ENCODE measurements at places on chromosomes 3 and 15.

DNA sequence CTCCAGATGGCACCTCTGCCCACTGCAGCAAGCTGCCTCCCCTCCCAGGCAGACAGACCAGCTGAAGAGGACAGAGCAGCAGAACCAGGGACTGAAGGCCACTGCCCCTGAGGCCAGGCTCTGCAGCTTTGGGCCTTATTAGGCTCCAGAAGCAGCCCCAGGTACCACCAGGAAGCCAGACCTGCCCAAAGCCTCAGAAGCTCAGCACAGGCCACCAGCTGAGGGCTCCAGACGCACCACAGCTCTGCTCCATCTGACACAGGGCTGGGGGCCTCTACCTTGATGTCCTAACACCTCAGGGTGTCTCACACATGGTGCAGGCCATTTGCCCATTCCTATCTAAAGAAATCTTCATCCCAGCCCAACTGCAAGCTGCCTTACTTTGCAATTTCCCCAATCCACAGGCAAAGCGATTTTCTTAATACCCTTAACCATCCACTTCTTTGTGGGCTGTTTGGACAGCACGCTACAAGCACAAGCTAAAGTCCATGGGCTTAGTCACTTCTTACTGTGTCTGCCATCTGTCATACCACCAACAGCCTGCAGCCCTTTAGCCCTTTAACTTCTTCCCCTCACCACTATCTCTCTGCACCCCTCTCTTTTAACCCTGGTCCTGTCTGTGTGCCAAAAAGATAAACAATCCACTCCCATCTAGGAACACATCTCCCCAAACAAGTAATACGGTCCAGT lies 112.1 kb downstream of the IQSEC1 start:
- no peak for DNase-seq

- no peak for DNase-seq
Observed at GRCh38 chr15:24878153-24878552, 76.6 kb upstream of the SNRPN start.

GRCh38 chr3:32432711-32433530 lies 41.3 kb downstream of the CMTM7 start:
- no peak for DNase-seq

DNA sequence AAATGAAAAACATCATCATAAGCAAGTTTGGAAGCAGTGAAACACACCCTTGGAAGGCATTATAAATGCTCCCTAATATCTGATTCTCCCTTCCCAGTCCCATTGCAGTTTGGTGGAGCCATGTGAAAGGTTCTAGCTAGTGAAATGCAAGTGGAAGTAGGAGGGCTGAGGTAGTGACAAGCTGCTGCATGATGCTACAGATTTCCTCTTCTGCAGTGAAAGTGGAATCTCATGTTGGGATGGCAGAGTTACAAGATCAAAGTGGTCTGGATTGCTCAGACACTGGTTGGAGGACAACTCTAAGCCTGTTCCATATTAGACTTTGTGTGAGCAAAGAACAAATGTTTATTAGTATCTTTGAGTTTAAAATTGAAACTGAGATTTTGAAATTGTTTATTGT lies 3.3 kb upstream of the PDCD6IP start:
- DNase-seq: no peak

- no peak for DNase-seq
Observed at GRCh38 chr15:95868970-95869369, 461.5 kb upstream of the NR2F2 start.

DNA sequence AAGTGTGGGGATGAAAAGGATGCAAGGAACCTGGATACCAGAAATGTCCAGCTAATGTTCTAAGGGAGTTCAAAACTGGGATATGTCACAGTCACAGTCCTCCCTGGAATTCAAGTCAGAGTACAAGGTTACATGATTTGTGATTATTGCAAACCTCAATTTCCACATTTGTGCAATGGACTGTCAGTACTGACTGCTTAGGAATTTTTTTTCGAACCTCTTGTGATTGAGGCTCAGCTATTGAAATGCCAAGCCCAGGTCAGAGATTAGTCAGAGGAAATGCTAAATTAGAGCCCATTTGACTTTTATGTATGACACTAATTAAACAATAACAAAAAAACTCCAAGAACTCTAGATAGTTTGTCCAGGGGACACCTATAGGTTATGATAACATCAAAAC lies 210.2 kb downstream of the THSD4 start:
- DNase-seq: no peak

DNA sequence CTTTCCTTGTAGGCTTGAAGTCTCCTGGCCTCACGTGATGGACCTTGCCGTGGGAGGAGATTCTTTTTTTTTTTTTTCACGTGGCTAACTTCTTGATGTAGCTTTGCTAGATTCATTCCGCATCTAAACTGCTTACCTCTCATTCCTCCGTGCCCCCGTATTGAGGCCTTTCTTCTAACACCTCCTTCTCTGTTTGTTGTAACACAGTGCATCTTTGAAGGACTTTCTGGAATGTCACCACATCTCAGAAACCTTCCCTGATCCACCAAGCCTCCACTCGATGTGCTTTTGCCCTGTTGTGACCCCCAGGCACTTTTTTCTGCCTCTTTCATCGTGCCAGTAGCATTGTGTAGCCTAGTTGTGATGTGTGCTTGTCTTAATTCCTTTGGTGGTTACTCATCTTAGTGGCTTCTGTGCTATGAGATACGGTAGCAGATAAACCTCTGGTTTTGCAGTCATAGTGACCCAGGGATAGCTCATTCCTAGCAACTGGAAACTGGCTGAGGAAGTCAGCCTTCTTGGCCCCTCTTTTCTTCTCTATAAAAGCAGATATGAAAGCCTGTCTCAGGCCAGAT lies 1.6 kb upstream of the BNC1 start:
- DNase-seq: no peak

All from stimulated activated CD8-positive, alpha-beta memory T cell treated with anti-CD3 and anti-CD28 coated beads, Interleukin-7, amount 100 ng/mL, for 1 hour (primary cell).